ENCODE measurements at places on chromosomes 2 and 18.

DNA sequence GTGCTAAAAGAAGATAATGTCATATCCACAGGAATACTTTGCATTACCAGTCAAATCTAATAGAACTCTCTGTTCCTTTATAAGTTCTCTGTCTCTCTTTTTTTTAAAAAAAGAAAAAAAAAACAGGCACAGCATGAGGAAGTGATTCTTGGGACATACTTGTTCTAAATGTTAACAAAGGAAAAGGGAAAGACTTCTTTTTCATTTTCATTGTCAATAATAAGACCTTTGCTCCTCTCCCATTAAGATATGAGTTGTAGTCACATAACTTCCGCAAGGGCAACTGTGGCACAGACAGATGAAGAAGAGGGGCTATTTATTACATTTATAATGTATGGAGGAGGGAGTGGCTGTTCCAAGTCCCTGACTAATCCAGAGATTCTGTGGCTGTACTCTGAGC lies 4.7 kb downstream of the CD302 start:
- no peak for DNase-seq

DNA sequence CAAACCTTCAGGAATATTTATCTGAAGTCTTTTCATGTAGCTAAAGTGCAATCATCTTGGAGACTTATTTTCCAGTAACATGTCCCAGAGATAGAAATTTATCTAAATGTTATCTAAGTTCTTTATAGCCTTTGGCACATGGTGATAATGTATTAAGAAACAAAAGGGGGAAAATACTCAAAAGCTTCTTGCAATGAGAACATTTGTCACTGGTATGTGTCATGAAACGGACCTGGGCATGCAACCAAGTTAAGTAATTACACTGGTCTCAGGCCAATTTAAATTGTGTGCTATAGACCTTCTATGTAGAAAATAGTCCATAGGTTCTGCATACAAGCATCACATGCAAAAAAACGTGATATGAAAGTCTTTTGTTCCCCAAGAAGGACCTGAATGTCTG lies 136.2 kb downstream of the SLC8A1 start:
- no peak for DNase-seq

GRCh38 chr2:39686456-39686855 lies 20.7 kb downstream of the TMEM178A start:
- DNase-seq: no peak

DNA sequence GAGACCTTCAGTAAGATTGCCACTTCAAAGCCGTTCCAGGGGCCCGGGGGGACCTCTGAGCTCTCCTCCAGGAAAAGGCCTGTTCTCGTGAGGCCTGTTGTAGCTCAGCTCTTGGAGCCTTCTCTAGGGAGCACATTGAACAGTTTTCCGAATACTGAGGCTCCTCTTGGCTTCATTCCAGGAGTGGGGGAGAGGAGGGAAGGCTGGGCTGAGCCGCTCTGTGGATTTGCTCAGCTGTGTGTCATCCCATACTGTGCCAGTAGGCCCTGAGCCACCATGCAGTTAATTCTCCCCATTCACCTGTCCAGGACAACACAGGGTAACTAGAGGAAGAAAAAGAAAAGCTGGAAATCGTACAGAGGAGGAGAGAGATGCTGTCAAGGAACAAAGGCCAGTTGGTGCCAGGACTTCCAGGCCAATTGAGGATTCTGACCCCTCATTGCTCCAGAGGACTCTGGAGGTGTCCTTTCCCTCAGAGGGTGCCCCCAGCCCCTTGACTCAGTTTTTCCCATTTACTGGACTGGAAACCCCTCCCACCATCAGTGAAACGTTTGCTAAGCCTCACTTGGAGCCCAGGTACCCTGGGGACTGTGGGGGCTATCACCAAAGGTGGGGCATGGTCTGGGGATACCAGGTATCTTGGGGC lies 41.4 kb downstream of the HS1BP3 start:
- DNase-seq: no peak

- no peak for DNase-seq
These were observed 205.1 kb upstream of the SIX3 start for GRCh38 chr2:44736270-44736942.

DNA sequence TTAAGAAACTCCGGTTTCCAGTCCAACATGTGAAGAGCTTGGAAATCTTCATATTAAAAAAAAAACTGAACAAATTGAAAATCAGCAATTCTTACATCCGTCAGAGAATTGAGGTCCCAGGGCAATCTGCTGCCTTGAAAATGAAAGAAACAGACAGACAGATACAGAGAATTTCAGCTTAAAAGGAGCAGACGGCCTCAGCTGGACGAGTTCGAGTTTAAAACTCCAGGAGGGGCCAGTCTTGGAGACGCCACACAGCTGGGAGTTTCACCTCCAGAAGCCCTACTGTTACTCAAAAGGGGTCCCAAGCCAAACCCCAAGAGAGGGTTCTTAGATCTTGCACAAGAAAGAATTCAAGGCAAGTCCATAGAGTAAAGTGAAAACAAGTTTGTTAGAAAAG lies 226.5 kb upstream of the ARL4C start:
- DNase-seq: no peak

- no peak for DNase-seq
These were observed 786.0 kb upstream of the SLC39A10 start for GRCh38 chr2:194870974-194871535.

GRCh38 chr2:106282462-106283170 lies 88.5 kb upstream of the UXS1 start:
- no peak for DNase-seq

DNA sequence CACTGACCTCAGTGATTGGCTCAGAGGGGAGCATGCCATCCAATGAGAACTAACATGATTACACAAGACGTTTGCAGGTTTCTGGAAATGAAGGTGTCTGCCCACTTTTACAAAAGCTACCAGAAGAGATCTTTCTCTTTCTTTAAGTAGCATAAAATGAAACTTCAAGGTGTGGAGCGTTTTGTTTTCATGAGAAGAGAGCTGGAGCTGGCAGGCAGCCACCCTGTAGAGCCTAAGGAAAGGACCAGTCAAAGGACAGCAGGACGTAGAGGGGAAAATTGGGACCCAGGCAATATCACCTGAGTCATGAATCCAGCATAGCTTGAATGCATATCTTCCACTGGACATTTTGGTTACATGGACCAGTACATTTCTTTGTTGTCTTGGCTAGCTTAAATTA lies 331.0 kb downstream of the EPHA4 start:
- DNase-seq: no peak

GRCh38 chr2:156003780-156004179 lies 328.7 kb downstream of the NR4A2 start:
- DNase-seq: no peak

DNA sequence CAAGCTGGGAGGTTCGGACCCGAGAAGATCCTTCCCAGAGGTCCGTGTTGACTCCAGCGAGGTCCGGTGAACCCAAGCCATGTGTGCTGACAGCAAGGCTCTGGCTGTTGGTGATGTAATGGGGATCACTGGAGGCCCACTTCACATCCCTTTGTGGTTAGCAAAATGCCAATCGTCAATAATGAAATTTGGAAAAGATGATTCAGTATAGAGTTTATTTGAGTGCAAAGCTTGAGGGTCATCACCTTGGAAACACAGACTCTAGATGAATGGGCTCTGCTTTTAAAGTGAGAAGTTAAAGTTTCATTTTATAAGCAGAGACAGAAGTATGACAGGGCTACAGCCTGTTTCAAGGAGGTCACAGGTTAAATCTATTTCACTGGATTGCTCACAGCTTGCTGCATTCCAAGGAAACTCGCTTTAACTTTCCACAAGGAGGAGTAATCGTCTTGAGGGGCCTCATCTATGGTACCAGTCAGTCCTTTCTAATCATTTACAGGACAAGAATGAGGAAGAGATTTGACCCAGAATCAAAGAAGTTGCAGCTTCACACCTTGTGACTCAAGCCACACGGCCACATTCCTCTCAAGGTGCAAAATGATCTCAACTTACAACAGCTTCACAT lies 140.5 kb downstream of the TPO start:
- peak; percentile 46 for DNase-seq

GRCh38 chr2:88622307-88622706 lies 5.0 kb downstream of the EIF2AK3 start:
- no peak for DNase-seq

DNA sequence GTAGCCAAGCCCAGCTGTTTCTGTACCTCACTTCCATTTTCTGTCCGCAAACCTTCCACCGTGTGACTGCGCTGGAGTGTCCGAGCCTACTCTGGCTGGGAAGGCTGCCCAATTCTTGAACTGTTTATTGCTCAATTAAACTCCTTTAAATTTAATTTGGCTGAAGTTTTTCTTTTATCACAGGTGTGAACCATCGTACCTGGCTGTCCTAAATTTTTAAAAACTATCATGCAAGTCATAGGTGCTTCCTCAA lies 6.2 kb upstream of the RNU2-63P start:
- DNase-seq: no peak

DNA sequence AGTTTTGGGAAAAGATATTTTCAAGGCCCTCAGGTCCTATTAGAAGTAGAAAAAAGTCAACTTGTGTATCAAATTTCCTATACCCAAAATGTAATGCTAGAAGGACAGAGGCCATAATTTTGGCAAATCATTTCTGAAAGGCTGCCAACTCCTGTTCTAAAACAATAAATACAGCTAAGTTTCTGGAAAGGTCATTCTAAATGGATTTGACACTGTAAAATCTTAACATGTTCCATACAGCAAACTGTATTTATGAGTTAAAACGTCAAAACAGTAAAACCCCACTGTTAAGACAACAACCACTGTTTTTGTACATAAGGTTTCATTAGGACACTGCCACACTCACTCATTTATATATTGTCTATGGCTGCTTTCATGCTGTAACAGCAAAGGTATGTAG lies 9.7 kb downstream of the FAM98A start:
- DNase-seq: no peak

DNA sequence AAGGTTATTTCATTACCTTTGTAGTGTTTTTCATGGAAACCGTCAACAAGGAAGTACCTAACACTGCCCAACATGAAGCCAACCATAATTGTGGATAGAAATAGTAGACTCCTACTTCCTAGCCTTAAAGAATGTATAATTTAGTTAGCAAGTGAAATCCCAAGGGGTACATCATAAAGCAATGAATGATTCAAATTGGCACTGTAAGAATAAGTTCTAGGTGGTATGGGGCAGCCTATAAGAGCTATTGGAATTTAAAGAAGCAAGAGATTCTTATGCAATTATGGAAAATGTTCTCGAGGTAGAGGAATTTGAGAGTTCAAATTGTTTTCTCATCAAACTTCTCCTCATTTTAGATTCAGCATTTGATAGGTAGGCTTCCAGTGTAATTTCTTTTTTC lies 157.9 kb downstream of the FMNL2 start:
- DNase-seq: no peak

GRCh38 chr2:9703085-9703678 lies 72.4 kb upstream of the YWHAQ start:
- no peak for DNase-seq

DNA sequence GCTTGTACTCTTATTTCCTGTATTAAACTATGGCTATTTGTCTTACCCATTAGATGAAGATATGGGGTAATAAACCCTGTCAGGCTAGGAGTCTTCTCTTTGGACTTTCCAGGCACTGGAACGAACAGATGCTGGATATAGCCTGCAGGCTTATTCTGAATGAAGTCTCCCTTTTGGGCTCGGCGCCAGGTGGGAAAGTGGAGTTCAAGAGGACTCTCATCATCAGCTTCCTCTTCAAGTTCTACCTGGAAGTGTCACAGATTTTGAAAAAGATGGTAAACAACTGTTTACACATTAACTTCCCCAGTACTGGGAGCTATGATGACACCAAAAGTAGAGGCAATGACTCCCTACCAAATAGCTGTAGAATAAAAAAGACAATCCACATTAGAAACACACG lies 27.9 kb downstream of the AOX1 start:
- DNase-seq: no peak

DNA sequence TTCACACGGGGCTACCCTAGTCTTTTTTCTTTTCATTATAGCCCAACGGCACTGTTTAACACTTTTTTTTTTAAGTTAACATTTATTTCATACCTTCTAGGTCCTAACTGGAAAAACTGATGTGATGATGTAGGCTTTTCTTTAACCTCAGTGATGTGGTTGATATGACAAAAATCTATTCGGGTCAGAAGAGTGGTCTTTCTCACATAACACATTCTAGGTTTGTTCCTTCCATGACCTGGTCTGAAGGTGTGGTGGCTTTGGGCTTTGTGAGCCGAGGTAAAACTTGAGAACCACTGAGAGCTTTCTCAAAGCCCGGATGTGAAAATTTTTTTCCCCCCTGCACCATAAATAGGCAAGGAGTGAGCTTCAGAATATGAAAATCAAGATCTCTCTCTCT lies 44.2 kb downstream of the GPD2 start:
- DNase-seq: no peak

GRCh38 chr2:47019961-47020681 lies 104.5 kb upstream of the MCFD2 start:
- no peak for DNase-seq

GRCh38 chr2:86221066-86221684 lies 21.9 kb downstream of the MRPL35 start:
- no peak for DNase-seq

GRCh38 chr2:148162871-148163270 lies 142.0 kb downstream of the MBD5 start:
- no peak for DNase-seq

DNA sequence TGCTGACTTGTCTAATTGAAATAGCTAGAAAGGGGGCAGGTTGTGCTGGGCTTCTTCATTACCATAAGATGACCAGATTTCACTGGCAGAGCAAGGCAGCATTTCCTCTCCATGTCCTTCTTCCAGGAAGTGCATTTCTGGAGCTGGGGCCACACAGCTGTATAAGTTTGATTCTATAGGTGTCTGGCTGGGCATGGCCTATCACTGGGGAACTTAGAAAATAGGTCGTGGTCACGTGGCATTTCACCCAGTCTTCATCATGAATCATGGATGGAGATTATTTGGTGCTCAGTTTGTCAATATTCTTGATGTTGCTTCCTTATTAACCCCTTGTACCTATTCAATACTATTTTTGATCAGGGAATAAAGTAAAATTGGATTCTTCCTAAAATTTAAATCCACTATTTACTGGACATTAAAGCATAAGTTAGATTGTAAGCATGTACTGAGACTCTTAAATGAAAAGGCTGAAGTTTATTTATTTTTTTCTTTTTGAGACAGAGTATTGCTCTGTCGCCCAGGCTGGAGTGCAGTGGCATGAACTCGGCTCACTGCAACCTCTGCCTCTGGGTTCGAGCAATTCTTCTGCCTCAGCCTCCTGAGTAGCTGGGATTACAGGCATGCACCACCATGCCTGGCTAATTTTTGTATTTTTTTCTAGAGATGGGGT lies 49.5 kb upstream of the TMEM87B start:
- DNase-seq: no peak

DNA sequence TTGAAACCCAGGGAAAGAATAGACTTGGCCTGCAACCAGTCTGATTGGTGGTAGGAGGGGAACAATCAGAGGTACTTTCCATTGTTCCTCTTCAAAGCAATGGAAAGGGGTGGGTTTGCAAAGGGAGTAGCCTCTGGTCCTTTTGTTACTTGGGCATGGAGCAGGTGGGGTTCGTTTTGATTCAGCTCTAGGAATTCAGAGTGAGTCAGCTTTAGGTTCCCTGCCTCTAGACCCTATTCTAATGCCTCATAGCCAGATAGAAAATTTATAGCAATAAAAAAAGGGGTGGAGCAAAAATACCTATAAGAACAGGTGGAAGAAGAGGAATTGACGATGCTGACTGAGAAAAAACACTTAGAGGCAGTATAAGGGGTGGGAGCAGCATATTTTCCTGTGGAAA lies 636.4 kb downstream of the PLCL1 start:
- DNase-seq: no peak
